Epithelial cell of prostate (primary cell): ENCODE measurements at places on chromosomes 11 and 22.

DNA sequence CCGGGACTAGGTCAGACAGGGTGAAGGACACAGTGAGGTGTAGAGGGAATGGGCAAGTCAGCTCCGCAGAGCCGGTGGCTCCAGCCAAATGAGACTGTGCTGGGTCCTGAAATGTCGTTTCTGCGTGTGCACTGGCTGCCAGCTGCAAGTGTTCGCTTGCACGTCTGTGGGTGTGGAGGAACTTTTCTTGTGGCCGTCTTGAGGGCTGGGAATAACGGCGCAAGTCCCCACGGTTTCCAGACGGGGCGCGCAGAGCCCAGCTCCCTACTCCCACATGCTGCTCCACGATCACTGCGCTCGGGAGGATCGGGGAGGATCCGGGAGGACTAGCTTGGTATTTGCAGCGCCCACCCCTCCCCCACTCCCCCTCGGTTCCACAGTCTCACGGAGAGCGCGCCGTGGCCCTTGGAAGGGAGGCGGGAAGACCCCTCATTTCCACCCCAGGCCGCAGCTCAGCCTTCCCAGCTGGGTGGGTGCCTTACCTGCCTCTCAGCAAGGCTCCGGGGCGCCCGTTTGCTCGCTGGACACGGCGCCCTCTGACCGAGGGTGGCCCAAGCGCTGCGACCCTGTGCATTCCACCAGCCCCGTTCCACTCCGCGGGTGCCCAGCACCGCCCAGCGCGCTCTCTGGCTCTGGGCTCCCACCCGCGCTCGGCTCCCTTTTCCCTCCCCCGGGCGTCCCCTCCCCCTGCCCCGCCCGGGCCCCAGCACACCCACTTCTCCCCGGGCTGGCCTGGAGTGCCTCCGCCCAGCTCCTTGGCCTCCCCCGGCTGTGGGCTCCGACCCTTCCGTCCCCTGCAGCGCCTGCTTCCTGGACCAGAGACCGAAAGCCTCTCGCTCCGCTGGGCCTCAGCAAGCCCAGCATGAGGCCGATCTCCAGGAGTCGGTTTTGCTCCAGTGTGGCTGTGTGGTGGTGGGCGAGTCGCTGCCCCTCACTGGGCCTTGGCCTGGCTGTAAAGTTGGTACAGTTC lies at the start of gene KCNE3:
TSS of gene KCNE3 (minus strand) at position 634 of the 970 bp plus-strand sequence. CDS start 9,986 bp downstream, outside the sequence.
- no peak for DNase-seq

DNA sequence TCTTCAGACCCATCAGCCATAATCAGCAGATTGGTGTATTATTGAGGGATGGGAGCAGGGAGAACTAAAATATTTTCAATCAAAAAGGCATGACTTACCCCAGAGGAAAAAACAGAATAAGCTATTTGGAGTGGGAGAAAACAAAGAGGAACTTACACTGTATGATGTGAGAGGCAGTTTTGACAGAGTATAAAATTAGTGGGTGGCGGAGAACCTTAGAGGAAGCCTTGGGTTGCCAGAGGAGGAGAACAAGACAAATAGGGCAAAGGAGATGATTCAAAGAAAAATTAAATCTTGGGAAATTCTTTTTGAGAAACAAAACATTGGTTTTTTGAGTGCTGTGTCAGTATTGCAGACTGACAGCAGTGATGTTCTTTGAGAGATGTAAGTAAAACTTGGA lies 285.0 kb downstream of the C11orf87 start:
- DNase-seq = no peak

DNA sequence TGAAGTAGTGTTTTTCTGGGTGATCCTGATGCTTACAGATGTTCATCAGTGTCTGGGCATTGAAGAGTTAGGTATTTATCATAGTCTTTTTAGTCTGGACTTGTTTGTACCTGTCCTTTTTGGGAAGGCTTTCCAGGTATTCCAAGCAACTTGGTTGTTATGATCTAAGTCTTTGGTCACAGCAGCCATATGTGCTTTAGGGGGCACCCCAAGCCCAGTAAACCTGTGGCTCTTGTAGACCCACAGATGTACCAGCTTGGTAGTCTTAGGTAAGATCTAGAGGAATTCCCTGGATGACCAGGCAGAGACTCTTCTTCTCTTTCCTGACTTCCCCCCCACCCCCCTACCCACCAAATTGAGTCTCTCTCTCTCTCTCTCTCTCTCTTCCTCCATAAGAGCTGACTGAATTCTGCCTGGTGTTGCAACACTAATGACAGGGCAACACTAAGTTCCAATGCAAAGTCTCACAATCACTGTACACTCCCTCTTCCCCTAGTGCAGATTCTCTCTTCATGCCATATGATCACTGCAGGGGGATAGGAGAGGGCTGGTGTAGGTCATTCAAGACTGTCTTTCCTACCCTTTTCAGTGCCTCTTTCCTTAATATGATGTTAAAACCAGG lies 24.5 kb upstream of the MMP8 start:
- DNase-seq = no peak

DNA sequence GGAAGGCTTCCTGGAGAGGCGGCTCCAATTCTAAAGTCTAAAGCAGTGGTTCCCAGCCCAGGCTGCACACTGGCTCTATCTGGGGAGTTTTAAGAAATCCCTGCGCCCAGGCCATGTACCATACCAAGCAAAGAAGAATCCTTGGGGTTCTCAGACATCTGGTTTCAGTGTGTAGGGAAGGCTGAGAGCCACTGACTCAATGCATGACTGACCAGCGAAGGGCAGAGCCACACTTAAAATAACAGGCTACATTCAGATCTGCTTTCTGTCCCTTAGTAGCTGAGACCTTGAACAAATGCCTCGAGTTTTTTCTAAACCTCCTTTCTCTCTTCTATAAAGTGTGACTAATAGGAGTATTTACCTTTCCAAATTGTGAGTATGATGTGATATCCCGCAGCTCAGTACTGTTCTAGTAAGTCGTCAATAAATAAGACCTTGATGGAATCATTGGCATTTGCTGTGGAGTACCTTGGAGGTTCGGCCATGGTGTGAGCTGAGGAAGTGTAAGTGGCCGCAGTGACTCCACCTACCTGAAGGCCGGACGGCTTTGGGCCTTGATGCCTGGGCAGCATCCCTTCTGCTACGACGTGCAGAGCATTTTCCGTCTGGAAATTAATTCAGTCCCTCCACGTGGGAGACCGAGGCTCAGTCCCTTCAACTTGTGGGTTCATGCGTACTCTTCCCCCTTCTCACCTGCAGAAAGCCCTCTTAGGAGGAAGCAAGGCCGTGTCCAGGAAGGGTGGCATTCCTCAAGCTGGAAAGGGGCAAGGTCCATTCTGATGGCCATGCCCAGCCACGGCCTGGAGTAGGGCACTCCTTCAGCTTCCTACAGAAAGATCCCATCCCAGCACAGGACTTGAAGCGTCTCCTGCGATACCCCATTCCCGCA lies 25.1 kb downstream of the GLB1L2 start:
- no peak for DNase-seq

DNA sequence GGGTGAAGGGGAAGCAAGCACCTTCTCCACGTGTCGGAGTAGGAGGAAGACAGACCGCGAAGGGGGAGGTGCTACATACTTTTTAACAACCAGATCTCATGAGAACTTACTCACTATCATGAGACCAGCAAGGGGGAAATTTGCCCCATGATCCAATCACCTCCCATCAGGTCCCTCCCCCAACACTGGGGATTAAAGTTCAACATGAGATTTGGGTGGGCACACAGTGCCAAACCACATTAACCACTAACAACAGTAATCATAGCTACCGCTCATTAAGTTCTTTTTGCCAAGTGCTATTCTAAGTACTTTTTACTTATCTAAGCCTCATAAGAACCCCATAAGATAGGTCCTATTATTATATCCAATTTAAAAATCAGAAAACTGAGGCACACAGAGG lies 450.5 kb upstream of the DDI1 start:
- no peak for DNase-seq

DNA sequence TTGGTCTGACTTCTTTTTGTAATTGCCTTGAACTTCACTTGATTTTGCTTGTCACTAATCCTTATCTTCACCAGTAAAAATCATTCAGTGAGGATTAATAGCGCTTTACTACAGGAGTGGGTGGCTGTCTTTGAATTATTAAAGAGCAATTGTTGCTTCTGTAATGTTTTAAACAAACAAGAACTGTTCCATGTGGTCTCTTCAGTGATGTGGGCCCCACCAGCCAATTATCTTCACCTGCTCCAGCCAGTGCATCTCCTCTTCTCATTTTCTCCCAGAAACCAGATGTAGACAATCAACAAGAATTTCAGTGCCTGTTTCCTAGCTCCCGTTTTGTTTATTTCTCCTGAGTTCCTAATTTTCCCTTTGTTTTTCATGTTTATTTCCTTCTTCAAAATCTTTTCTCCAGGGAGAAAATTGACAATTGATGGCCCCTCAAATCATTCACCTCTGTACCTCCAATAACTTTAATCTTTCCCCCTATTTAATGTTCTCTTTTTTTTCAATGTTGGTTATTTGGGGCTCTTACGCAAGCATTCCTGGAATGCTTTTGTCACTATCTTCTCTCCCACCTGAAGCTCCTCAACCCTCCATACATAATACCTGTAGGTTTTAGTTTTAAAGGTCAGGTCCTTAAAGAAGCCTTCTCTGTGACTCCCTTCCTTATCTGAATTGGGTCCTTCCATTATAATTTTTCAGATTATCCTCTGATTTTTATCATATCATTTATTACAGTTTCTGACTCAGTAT lies 115.1 kb downstream of the ARFGAP2 start:
- no peak for DNase-seq

DNA sequence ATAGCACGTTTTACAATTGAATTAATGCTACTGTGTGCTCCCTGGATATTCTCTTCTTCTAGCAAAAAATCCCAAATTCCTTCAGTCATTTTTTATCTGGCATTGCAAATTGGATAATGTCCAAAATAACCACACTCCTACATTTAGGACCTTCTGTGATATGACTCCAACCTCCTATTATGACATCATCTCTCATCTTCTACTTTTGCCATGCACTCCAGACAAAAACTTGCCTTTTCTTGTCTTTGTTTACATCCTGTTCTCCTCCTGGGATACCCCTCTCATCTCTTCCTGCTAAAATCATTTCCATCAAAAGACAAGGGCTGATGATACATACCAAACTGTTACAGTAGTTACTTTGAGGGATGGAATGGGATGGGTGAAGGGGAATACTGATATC lies 20.6 kb upstream of the TMEM218 start:
- DNase-seq = no peak

- no peak for DNase-seq
These were observed 6.7 kb downstream of the DENND6B start for GRCh38 chr22:50320116-50320515.

DNA sequence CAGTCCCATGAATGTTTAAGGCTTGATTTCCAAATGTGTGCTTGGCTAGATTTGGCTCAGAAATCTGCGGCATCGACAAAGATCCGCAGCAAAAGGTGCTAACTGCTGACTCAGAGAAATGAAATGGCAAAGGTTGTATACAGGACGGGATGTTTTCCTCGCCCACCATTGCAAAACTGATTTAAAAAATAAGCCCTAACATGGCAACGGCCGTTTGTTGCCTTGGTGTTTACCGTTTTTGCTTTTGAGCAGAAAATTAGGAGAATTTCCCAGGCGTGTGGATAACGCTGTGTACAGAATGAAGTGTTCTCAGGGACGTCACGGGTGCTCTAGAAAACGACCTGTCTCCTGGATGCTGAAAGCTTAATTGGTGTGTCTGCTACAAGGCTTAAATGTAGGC lies 70.2 kb downstream of the ARHGAP8 start:
- DNase-seq = no peak

DNA sequence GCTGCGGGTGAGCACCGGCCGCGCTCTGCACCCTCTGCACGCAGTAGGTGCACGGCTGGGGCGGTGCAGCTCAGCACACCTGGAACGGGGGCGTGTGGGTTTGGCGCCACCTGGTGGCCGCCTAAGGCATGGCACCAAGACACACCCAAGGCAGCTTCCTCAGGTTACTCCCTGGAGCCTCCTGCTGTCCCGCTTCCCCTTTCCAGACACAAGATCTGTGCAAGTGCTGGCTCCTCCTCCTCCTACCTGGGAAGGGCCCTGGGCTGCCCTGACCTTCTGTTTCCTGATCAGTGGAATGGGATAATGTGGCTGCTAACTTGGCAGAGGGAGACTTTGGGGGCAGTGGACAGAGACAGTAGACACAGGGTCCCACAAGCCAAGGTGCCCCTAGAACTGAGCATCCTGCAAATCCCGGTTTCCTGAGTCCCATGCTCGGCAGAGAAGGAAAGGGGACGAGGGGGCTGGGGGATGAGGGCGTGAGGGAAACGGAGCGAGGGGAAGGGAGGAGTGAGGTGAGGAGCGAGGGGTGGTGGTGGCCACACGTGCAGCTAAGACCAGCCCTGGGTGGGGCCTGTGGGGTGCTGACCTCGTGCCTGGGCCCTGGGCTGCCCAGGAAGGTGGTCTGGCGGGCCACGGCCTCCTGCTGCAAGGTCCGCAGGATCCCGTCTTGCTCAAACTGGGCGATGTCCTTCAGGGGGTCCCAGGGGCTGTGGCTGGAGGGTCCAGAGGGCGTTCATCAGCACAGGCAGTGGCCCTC lies 34.8 kb upstream of the CARS1 start:
- DNase-seq = peak; percentile 8

DNA sequence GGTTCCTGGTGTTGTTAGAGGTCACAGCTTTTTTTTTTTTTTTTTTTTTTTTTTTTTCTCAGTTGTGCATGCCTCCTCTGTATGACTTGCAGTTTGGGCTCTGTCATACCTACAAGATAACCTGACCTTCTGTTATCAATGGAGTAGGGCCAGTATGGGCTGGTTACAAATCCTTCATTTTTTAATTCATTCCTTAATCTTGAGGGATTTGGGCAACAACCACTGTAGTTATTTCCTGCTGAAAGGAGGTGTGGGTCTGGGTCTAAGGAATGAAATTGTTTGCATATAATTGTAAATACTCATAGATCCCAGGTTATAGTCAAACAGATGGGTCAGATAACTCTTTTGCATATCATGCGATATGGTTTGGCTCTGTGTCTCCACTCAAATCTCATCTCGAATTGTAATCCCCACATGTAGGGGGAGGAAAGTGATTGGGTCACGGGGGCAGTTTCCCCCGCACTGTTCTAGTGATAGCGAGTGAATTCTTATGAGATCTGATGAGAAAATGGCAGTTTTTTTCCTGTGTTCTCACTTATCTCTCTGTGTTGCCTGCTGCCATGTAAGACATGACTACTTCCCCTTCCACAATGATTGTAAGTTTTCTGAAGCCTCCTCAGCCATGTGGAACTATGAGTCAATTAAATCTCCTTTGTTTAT lies 14.1 kb upstream of the GLYAT start:
- no peak for DNase-seq

- DNase-seq = no peak
These were observed 717 bp downstream of the OSM start for GRCh38 chr22:30265823-30266444.
